Endothelial cell of umbilical vein (primary cell): ENCODE measurements at places on chromosomes 6 and 20.

DNA sequence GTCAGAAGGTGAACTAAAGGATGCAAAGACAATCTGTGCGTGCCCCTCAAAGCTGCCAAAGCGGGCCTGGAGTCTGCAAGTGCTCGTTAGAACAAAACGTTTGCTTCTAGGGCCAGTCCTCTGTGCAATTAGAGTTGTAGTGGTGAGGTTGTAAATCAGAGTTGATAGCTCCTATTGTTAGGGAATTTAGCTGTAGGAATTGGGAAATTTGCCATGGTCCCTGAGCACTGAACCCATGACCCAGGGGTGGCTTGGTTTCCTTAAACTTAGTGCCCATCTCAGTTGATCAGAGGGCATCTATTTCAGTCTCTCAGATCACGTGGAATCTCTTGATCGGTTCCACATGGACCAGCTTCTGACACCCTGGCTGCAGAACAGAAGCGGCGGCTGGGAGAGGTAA is 18.8 kb upstream of the RPS6KA2 start:
- peak; percentile 28 for DNase-seq

DNA sequence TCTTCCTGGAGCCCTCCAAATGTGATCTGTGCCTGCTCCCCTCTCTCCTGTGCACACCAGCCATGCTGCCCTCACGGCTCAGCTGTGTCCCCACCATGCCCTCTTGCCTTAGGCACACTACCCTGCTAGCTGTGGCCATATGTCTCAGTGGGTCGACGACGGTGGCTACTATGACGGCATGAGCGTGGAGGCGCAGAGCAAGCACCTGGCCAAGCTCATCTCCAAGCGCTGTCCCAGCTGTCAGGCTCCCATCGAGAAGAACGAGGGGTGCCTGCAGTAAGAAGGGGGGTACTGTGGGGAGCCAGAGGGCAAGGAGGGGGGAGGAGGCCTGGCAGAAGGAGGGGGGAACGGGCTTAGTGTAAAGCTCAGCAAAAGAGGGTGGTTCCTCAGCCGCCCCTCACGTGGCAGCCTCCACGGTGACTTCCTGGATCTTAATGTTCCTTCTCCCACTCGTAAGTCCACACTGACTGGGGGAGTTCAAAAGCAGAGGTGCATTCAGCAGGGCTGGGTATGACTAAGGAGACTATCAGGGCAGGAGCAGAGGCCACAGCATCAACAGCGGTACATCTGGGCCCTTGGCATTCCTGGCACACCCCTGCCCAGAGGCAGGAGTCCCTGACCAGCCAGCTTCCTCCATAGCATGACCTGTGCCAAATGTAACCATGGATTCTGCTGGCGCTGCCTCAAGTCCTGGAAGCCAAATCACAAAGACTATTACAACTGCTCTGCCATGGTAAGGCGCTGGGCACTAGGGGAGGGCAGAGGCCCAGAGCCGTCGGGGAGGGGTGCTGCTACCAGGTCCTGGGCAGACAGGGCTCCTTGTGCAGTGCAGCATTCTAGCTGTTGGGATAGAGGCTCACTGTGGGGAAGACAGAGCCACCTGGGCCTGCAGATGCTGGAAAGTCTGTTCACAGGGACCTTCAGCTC is 8.0 kb downstream of the DNPH1 start:
- DNase-seq, result no peak

DNA sequence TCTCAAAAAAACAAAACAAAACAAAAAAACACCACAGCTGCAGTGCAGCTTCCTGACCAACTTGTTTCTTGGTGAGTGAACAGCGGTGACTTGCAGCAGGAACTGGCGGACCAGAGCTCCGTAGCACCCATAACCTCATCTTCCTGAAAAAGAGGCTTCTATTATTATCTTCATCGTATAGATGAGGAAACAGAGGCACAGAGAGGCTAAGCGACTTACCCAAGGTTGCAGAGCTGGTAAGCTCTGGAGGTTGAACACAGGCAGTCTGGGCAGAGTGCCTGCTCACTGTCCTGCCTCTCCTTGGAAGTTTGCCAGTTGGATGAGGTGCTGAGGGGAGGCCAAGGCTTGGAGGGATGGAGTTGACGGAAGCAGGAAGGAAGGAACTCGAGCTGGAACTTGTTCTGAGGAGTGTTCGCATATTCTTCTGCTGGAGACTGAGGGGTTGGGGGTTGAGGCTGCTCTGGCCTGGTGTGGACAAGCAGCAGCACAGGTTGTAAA is 47.9 kb upstream of the CCDC167 start:
- DNase-seq, result peak; percentile 80

- DNase-seq, result no peak
Observed at GRCh38 chr6:130933712-130934200, 106.5 kb downstream of the SMLR1 start.

- peak; percentile 40 for DNase-seq
Observed at GRCh38 chr6:135488023-135488422, 9.5 kb downstream of the AHI1 start.

- no peak for DNase-seq
Observed at GRCh38 chr6:164296411-164296810, 881.9 kb downstream of the QKI start.

DNA sequence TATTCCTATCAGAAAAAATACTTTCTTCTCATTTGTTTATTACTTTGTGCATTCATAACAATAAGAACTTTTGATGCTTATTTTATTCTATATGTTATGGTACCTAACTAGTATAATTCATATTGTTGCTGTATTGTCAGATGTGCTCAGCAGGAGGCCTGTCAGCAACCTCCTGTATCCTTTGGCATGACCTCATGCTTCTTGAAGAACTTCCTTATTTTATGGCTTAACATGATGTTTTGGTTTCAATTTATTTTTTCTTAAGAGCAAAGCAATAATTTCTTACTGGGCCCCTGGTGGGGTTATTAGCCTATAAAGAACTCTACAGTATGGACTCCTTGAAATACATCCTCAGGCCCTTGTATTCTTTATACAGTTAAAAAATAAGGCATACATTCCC is 17.3 kb downstream of the GGTLC1 start:
- DNase-seq, result no peak

- DNase-seq, result no peak
Observed at GRCh38 chr6:155235087-155235486, 28.7 kb upstream of the CLDN20 start.

- DNase-seq, result no peak
Observed at GRCh38 chr6:99967052-99967451, 27.0 kb downstream of the MCHR2 start.

GRCh38 chr6:128251445-128252340 is 268.7 kb downstream of the PTPRK start:
- no peak for DNase-seq

DNA sequence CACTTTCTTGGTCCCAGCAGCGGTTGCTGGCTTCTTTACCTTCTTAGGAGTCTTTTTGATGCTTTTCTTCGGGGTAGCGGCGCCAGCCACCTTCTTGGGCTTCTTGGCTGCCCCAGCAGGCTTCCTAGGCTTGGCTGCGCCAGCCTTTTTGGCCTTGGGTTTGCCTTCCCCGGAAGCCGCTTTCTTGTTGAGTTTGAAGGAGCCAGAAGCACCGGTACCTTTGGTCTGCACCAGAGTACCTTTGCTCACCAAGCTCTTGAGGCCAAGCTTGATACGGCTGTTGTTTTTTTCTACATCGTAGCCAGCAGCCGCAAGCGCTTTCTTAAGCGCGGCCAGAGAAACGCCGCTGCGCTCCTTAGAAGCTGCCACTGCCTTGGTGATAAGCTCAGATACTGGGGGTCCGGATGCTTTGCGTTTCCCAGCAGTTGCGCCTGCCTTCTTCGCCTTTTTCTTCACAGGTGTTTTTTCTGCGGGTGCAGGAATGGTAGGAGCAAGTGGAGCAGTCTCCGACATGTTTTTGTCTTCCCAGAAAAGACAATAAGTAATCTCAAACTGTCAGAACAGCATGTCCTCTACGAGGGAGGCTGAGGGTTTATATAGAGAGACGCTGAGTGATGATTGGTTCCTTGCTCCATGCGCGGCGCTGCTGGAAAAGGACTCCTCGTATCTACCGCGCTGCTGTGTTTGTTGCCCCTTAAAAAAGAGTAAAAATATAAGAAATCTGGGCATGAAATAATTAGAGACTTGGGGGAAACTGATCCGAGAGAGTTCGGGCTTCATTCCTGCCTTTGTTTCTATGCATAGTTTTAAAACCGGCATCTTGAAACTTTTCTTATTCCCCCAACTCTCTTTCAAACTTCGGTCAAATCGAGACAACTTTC is 130.3 kb upstream of the BTN3A2 start:
- DNase-seq, result peak; percentile 89

- no peak for DNase-seq
Observed at GRCh38 chr6:87071683-87072082, 23.2 kb downstream of the CGA start.

DNA sequence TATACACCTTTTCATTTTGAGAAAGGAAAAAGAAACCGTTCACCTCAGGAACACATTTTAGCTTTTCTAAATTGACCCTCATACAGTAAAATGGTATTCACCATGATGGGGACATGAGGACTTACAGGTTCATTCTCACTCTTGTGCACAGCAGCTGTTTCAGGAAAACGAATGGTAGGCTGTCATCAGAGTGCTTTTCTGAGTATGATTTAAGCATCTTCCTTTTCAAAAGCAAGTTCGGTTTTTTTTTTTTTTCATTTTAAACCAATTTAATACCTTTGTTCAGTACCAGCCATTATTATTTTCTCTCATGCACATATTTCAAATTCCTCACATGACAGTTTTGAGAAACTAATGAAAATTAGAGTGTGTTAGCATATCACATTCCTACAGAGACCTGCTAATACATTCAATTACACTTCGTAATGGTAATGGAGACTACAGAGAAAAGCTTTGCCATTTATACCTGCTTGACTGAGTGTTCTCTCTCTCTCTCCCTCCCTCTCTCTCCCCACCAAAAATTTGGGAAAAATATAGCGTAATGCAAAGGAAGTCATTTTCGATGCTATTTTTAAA is 129.2 kb downstream of the SAMD5 start:
- DNase-seq, result no peak

GRCh38 chr20:3032624-3033023 is 10.8 kb upstream of the GNRH2 start:
- DNase-seq, result no peak

DNA sequence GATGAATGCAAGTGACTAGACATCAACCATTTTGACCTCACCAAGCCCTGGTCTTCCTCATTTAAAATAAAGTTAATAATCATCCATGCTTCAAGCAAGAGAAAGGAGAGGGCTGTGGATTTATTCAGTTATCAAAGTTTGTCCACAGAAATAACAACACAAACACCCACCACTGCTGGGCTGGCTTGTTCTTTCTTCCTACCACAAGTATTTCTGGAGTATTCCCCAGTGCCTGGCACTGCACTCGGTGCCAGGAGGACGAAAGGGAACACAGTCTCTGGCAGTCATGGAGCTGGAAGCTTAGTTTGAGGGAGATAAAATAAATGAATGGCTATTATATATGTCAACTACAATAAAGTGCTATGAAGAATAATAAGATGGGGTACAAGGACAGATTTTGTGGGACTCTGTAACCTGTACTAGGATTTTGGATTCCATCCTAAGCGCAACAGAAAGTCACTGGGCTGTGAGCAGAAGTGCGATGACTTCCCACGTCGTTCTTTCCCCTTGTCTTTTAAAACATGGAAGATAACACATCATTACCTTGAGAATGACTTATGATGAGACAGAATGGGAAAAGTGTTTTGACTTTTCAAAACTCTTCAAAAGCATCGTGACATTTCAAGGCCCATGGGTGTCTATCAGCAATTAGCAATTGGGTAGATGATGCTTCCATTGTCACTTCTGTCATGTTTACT is 74.5 kb upstream of the TRAF3IP2 start:
- DNase-seq, result no peak

DNA sequence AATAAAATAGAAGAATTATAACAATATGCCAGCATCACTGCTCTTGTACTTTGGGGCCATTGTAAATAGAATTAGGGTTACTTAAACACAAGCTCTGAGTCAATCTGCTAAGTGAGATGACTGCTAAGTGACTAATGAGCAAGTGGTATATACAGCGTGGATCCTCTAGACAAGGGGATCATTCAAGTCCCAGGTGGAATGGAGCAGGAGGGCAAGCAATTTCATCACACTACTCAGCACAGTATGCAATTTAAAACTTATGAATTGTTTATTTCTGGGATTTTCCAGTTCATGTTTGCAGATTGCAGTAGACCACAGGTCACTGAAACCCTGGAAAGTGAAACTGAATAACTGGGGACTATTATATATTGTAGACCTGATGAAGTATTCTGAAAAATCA is 235.3 kb downstream of the BTBD3 start:
- DNase-seq, result no peak

GRCh38 chr6:169783971-169784820 is 32.8 kb downstream of the ERMARD start:
- DNase-seq, result no peak

GRCh38 chr6:20234136-20234535 is 21.9 kb upstream of the MBOAT1 start:
- DNase-seq, result no peak

DNA sequence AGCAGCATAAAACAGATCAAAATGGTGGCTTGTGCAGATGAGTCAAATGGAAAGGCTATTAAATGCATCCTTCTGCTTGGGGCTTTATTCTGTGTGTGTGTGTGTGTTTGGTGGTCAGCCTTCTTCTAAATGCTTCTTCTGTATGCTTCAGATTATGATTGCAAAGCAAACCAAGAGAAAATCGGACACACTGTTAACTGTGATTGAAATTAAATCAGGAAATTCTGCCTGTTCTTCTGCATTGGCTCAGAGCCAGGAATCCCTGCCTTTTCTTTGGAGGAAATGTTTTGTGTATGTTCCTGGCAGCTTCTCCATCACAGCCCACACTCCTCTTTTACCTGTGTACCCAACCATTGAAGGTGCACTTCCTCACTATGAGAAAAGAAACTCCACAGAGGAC is 22.3 kb upstream of the PDE10A start:
- DNase-seq, result no peak

DNA sequence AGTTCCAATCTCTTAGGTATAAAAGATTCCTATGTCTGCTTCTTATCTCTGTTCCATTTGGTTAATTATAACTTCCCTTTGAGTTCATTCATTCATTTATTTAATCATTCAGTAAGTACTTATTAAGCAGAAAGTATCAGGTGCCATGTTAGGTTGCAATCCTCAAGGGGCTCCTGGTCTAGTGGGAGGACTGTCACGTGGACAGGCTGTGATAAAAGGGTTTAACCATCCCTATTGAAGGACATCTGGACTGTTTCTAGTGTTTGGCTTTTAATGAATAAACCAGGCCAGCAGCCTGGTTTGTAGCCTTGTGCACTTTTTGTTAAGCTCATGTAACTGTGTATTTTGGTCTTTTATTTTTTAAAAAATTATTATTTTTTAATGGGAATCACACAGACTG is 162.1 kb upstream of the OGFRL1 start:
- DNase-seq, result no peak
